Stimulated activated CD8-positive, alpha-beta memory T cell treated with anti-CD3 and anti-CD28 coated beads, Interleukin-15, amount 100 ng/mL, for 4 hours (primary cell): ENCODE measurements at places on chromosomes 13 and 19.

- DNase-seq = no peak
These were observed 16.5 kb upstream of the C13orf46 start for GRCh38 chr13:113990321-113990837.

- DNase-seq = no peak
These were observed 73.6 kb downstream of the SIPA1L3 start for GRCh38 chr19:37980419-37981170.

- no peak for DNase-seq
These were observed 120.0 kb upstream of the MAB21L1 start for GRCh38 chr13:35596321-35597030.

DNA sequence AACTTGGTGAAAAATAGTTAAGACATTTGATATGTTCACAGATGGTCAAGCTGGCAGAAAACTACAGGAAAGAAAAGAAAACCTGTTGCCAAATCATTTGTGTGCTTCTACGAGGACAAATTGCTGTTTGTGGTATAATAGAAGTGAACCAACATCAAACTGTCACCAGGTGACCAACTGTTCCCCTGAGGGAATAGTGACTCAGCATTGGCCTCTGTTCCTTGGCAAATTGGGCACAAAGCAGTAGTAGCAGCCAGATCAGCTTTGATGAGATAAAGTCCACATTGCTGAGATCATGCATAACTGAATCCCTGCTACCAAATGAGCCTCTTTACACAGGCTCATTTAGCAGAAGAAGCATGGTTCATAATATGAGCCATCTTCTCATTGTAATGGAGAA is 103.5 kb downstream of the POSTN start:
- DNase-seq = no peak

GRCh38 chr19:39160523-39160861 is 34.9 kb downstream of the PAK4 start:
- no peak for DNase-seq

GRCh38 chr13:32390048-32390447 is 37.9 kb downstream of the N4BP2L1 start:
- DNase-seq = no peak

- no peak for DNase-seq
These were observed 109.5 kb upstream of the FNDC3A start for GRCh38 chr13:48866249-48866648.

DNA sequence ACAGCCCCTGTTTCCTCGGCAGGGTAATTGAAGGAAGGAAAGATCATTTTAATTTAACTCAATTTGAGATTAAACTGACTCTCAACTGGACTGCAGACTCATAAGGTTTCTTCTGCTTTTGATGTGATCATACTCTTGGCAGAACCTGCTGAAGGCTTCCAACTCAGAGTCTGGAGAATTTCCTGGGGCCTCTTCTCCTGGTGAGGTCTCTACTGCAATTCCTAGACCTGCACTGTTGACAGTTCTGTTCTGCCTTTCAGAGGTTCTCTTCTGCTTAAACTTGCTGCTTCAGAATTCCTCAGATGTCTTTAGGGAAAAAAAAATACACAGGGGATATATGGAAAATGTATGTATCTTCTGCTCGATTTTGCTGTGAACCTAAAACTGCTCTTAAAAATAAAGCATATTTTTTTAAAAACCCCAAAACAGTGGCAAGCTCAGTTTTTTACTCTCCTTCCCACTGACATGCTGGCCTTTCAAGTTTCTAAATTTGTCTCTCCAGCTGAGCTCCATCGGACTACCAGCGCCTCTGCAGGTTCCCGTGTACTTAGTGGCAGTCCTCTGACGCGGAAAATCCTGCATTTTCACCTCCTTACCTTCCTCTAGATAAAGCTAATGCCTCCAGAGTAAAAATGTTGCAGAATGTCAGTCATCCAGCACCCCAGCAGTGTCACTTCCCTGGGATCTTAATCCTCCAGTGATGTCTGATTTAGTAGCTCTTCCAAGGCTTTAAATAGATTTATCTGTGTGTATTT is 733.5 kb upstream of the SGCG start:
- DNase-seq = no peak

GRCh38 chr13:67045357-67045756 is 184.8 kb downstream of the PCDH9 start:
- no peak for DNase-seq

DNA sequence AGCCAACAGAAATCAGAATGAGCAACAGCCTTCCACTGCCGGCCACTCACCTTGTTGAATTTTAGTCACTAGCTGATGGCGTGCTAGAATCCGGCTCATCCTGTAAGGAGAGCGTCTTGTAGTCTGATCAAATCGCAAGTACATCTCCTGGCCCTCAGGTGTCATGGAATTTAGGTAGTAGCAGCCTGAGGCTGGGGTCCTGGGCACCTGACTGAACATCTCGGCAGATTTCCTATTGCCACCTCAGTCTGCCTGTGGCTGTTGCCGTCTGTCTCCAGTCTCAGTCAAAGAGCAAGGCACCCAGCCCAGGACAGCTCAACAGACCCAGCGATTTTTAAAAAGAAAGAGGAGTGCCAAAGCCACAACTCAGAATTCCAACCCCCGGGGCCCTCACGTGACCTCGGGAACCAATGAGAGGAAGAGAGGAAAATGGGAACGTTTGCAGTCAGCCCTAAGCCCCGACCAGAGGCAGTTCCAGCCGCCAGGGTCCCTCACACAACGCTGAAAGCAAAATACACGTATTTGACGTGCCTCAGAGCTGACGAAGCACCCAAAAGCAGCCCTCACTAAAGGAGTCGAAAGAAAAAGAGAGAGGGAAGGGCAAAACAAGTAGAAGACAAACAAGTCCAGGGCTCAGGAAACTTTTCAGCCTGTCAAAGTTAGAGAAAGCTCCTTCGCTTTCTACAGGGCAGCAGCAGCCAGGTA is at the start of gene STARD13:
Gene STARD13 (minus strand): TSS at position 336 of the 705 bp plus-strand sequence. CDS start 117 bp downstream, at position 219.
- no peak for DNase-seq

DNA sequence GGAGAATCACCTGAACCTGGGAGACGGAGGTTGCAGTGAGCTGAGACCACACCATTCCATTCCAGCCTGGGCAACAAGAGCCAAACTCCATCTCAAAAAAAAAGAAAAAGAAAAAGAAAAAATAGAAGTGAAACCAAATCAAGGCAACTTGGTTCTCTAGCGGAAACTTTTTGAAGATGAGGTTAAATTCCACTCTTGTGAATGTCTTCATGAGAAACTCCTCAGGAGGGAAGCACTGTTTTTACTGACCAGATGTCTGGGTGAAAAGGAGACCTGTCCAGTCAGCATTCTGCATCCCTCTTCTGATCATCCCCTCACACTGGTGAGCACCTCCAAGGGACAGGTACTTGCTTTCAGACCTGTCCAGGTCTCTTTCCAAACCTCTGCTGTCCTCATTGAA is 15.8 kb downstream of the BRD4 start:
- DNase-seq = no peak

DNA sequence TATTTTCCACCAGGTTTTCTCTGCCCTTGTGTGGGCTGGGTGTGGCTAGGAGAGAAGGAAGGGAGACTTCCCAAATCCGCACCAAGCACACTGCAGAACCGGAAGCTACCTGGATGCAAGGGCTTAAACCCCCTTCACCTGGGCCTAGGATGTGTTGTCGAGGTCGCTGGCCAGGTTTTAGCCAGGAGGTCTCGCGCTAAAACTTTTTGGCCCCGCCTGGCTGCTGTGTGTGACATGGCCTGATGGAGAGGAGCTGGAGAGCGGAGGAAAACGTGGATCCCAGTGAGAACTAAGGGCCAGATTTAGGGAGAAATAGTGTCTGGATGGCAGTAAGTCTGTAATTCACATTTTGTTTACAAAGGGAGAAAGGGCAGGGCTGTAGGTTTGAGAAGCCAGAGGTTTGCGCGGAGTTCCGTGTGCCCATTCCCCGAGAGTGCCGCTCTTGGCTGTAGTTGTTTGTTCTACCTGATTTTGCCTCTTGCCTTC is 3.1 kb upstream of the TSHZ3 start:
- DNase-seq = no peak

DNA sequence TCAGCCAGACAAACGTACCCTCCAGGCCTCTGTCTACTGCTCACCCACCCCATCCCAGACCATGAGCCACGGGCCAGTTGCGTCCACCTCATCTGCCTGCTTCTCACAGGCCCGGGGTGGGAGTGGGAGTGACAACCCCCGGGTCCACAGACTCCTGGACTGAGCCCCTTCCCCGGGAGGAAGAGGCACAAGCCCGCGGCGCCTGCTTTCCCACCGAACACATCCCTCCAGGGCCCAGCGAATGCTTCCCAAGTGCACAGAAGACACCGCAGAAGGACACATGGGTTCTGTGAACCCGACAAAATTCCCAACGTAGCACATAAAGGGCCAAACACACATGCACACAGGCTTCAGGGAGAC is 18.0 kb upstream of the PLPP2 start:
- no peak for DNase-seq
